ENCODE measurements at places on chromosomes 5 and 9. TPM values are rescaled to one million over a fixed set of nuclear protein-coding genes. Genes with fewer than 3 reads are reported as not detected.

Gene WWC1
- 0.68 TPM for total RNA-seq

Gene GDA
- total RNA-seq = not detected

Gene KIAA0825
- total RNA-seq = 1.3 TPM

Gene GFI1B
- not detected for total RNA-seq

Gene SH3RF2
- total RNA-seq = not detected

Gene SLC36A2
- not detected for total RNA-seq

Gene FRMD3
- total RNA-seq = 0.92 TPM

Gene TOR4A
- total RNA-seq = 2.3 TPM

DNA sequence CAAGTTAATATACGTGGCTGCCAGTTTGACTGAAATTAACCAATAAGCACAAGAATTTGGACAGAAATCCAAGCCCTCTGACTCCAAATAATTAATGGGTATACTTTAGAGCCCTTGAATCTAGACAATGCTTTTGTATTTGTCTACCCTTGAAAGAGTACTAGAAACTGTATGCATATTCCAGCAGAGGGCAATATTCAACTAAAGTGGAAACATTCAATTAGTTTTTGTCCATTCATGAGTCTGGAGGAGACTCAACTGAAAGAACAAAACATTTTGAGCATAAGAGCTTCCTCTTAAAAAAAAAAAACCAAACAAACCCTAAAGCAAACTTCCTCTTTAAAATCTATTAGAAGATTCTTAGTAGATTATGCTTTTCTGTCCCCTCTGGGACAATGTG is 157.8 kb downstream of the ARHGEF28 start:
- no peak for DNase-seq

GRCh38 chr9:2623288-2624050 is 1.9 kb downstream of the VLDLR start:
- no peak for DNase-seq

GRCh38 chr9:17031546-17031945 is 103.3 kb upstream of the CNTLN start:
- DNase-seq = no peak

DNA sequence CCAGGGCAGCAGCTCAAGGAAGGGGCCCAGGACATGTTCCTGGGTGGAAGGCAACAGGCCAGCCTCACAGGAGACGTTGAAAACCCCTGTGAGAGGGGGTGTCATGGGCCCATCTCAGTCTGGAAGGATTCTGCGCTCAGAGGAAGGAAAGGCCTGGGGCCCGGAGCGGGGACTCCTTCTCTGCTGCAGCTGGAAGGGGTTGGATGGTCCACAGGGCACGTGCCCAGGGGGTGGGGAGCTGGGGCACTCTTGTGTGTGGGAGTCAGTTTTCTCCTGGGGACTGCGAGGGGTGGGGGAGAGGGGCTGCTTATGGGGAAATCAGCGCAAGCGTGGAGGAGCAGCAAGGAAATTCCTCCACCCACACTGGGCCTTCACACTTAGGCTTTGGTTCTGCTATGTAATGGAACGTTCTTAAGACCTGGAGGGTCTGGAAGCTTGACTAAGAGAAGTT is 2.9 kb upstream of the LPCAT1 start:
- peak; percentile 19 for DNase-seq

- DNase-seq = no peak
These were observed 204.4 kb upstream of the DMRT1 start for GRCh38 chr9:636931-637591.

GRCh38 chr5:17895288-17896033 is 261.2 kb downstream of the TAF11L14 start:
- DNase-seq = no peak

- no peak for DNase-seq
These were observed 149.7 kb downstream of the CAAP1 start for GRCh38 chr9:26742828-26743476.

DNA sequence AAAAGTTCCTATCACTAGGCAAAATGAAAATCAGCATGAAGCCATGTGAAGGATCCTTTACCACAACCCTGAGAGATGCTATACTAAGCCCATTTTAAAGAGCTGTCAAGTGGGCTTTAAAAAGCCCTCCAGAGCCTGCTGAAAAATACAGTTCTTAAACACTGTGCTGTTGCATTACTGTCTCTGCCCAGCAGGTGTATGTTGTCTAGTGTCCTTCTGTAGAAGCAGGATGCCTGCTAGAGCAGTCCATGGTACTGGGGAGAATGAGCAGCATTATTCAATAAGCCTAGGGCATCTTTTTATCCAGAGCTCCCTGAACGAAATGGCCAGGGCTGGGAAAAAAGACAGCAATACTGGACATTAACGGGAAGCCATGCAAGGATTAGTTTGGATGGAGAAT is 126.2 kb upstream of the PLCXD3 start:
- DNase-seq = no peak

GRCh38 chr5:143527808-143528207 is 124.3 kb upstream of the NR3C1 start:
- DNase-seq = no peak

GRCh38 chr9:98805506-98806272 is 1.8 kb upstream of the GALNT12 start:
- no peak for DNase-seq

DNA sequence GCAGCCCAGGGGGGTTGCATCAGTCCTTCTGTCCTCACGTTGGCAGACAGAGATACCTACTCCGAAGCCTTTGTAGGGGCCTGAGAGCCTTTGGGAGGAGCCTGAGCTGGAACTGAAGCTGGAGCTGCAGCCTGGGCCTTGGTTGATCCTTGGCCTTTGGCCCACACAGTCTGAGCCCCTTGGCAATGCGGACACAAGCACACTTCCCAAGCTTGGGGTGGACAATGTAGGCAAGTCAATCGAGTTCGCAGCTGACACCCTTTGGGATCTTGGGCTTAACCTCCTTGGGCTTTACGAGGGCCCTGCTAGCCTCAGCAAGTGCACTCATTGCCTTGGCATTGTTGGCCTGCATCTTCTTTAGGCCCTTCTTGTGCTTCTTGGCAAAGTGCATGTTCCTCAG is 5.9 kb downstream of the CSNK1A1 start:
- no peak for DNase-seq

DNA sequence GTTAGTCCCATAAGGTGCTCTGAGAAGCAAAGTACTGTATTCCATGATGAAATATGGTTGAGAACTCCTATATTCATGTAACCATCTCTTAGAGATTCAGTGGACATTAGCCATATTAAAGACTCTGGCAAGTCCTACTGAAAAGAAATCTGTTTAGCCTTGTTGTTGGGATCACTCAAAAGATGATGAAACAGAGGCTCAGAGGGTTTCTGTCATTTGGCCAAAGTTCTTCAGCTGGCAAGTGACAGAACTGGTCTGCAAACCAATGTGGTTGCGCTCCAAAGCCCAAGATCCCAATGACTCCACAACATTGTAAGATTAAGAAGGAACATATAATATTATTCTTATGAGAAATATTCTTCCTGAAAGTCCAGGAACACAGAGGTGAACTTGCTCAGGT is 462.9 kb downstream of the ACTL7B start:
- no peak for DNase-seq

GRCh38 chr9:77847626-77848025 is 184.0 kb downstream of the GNAQ start:
- no peak for DNase-seq

DNA sequence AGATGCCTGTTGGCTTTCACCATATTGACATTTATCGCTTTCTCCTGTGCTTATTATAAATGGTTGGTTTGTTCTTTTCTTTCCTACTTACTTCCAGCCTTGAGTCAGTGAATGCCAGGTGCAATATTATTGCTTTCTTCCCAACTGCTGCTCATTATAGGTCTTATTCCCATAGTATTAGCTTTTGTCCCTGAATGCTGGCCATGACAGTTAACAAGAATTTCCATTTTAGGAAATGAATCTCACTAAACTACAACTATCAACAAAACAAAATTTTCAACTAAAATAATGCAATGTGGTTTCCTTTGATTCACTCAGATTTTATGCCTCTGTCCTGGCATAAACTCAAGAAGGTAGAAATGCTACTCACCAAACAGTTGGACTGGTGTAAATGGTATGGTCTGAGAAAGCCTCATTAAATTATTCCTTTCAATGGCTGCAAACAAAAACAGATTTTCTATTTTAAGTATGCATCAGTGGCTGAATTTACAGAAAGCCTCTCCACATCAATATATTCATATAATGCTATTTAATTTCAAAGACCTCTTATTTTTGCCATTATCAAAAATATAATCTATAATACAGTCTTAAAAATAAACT is 145.4 kb downstream of the TRPM6 start:
- no peak for DNase-seq
